ENCODE measurements at places on chromosomes 4 and X. TPM values are rescaled to one million over a fixed set of nuclear protein-coding genes. Genes with fewer than 3 reads are reported as not detected.

- no peak for DNase-seq
Measured at GRCh38 chrX:135497736-135498135, 22.7 kb upstream of the INTS6L start.

CCDC110 gene
- 1.2 TPM for total RNA-seq

AGTR2 gene
- not detected for total RNA-seq

GRCh38 chr4:16532240-16532970, 306.1 kb upstream of the TAPT1 start:
- no peak for DNase-seq

- no peak for DNase-seq
Measured at GRCh38 chrX:79161655-79162054, 17.2 kb downstream of the GPR174 start.

ASIC5 gene
- total RNA-seq: not detected

Measured in spleen (tissue), 13 donors.